ENCODE measurements at places on chromosomes 12 and 14.
A peak's percentile ranks its signal among the peaks of the same experiment; 100 is the strongest.

- no peak overlapping the region for H3K27ac ChIP-seq
- no peaks in the 10 kb centered on the region for H3K36me3 ChIP-seq
- H3K27me3 ChIP-seq, result peaks cover 8% of the 10 kb centered on the region
- H3K4me1 ChIP-seq, result no peaks in the 10 kb centered on the region
- H3K4me3 ChIP-seq, result no peak overlapping the region
- DNase-seq, result no peak
Measured at GRCh38 chr12:123854918-123855317, 92.8 kb downstream of the DNAH10 start.

- H3K36me3 ChIP-seq, result no peaks in the 10 kb centered on the region
- no peaks in the 10 kb centered on the region for H3K27me3 ChIP-seq
- no peak for DNase-seq
- H3K4me3 ChIP-seq, result no peak overlapping the region
- H3K4me1 ChIP-seq, result no peaks in the 10 kb centered on the region
- H3K27ac ChIP-seq, result no peak overlapping the region
Measured at GRCh38 chr14:77872983-77873382, 73.1 kb downstream of the ADCK1 start.

- no peak for DNase-seq
- H3K27me3 ChIP-seq, result no peaks in the 10 kb centered on the region
- no peak overlapping the region for H3K4me3 ChIP-seq
- H3K4me1 ChIP-seq, result no peaks in the 10 kb centered on the region
Measured at GRCh38 chr12:100955139-100955538, 160.6 kb downstream of the ANO4 start.

DNA sequence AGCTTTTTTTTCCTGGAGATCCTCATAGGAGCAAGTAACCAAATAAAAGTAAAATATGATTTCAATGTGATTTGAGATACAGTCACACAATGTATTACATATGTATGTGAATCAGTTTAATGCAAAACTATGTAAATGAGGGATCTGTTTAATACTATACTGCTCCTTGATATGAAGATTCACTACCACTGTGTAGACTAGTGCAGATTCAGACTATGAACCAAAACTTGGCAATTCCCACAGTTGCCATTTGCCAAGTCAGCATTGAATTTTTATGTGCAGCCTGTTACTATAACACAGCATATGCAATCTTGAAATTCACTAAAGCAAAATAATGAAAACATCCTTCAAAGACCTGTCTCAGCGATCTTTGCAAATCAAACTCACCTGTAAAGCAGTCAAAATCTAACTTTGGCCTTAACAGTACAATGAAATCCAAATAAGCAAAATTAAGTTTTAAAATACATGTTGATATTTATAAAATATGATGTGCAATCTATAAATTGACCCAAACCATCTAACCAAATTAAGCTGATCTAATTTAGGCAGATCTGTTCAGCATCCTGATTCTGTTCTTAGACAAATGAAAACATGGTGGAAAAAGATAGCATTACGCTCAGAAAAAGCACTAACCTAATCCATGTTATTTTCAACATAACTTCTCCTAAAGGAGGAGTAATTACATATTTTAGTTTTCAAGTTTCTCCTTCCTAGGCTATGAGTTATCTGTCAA is 25.5 kb upstream of the LMNTD1 start:
- no peak for DNase-seq
- H3K36me3 ChIP-seq, result no peaks in the 10 kb centered on the region
- H3K4me3 ChIP-seq, result no peak overlapping the region
- H3K27ac ChIP-seq, result no peak overlapping the region
- no peaks in the 10 kb centered on the region for H3K4me1 ChIP-seq

DNA sequence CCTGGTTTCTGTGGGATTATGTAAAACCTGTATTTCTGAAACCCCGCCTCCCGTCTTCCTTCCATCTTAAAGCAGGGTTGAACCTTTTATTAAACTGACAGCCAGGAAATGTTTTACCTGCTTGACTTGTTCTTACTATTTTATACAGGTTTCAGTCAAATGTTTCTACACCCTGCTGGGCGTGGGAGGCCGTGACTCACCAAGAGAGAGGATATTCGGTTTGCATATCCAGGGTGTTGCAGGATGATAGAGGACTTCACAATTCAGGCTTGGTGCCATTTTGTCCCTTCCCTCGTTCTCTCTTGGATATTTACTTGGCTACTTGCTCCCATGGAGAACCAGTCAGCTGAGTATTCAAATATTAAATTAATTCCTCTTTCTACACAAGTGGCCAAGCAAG is 69.7 kb downstream of the ARF6 start:
- peak; percentile 74 for DNase-seq
- H3K4me1 ChIP-seq, result peaks cover 28% of the 10 kb centered on the region
- no peaks in the 10 kb centered on the region for H3K36me3 ChIP-seq
- no peaks in the 10 kb centered on the region for H3K27me3 ChIP-seq
- H3K4me3 ChIP-seq, result no peak overlapping the region

DNA sequence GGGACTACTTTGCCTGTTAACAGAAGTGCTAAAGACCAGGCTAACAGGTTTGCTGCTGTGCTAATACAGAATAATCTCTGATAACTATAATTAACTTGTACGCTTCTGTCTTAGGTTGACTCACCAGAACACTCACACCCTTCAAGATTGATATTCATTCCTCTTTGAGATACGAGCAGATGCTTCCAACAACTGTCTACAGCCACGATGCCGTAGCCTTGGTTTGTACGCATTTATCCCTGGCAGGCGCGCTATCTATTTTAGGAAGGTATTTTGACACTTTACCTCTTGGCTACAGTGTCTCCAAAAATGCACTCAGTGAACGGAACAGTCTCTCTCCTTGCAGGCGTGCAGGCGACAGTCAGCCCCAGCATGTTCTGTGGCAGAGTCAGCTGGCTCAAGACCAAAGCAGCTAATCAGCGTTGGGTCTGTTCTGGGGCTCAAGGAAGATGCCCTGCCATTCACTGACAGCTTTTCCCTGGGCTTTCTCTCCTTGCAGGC is 146.4 kb upstream of the PRICKLE1 start:
- no peak for DNase-seq
- no peaks in the 10 kb centered on the region for H3K4me1 ChIP-seq
- H3K4me3 ChIP-seq, result no peak overlapping the region
- no peaks in the 10 kb centered on the region for H3K36me3 ChIP-seq

DNA sequence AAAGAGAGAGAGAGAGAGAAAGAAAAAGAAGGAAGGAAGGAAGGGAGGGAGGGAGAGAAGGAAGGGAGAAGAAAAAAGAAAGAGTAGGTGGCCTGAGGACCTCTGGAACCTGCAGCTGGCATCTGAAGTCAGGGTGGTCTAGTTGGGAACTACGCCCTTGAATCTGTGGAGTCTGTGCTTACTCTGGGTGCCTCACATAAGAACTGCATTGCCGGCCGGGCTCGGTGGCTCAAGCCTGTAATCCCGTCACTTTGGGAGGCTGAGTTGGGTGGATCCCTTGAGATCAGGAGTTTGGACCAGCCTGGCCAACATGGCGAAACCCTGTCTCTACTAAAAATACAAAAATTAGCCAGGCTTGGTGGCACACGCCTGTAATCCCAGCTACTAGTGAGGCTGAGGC is 10.0 kb upstream of the NRDE2 start:
- no peak overlapping the region for H3K4me3 ChIP-seq
- no peak overlapping the region for H3K27ac ChIP-seq
- H3K4me1 ChIP-seq, result no peaks in the 10 kb centered on the region
- H3K27me3 ChIP-seq, result peaks cover 18% of the 10 kb centered on the region
- DNase-seq, result no peak

DNA sequence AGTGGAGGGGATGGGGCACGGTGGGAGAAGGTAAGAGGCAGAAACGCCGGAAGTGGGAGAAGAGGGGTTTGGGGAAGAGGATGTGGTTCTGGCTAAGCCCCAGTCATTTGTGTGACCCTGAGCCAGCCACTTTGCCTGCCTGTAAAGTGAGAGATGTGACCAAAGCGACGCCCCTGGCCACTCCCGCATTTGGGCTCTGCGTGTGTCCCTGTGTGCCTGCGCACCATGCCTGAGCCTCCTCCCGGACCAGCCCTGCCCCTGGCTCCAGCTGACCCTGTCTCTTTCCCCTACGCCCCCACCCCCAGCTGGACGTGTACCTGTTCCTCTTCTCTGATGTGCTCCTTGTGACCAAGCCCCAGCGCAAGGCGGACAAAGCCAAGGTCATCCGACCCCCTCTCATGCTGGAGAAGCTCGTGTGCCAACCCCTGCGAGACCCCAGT is 8.0 kb downstream of the PLEKHG6 start:
- peaks cover 3% of the 10 kb centered on the region for H3K27me3 ChIP-seq
- peaks cover 16% of the 10 kb centered on the region for H3K4me1 ChIP-seq
- H3K27ac ChIP-seq, result peak overlapping the region; percentile 4

- no peaks in the 10 kb centered on the region for H3K27me3 ChIP-seq
- DNase-seq, result no peak
- H3K4me1 ChIP-seq, result no peaks in the 10 kb centered on the region
- H3K4me3 ChIP-seq, result no peak overlapping the region
Measured at GRCh38 chr14:79878785-79879184, 332.5 kb downstream of the DIO2 start.

Measured in T-helper 2 cell treated with Interferon-gamma antibody and Interleukin-4, amounts not matched to agents 5 μg/mL and 100 μg/mL, for 36 hours (primary cell).